LHCN-M2 (cell line): ENCODE measurements at places on chromosomes 5 and 9. TPM values are rescaled to one million over a fixed set of nuclear protein-coding genes. Genes with fewer than 3 reads are reported as not detected.

GRCh38 chr5:181259283-181259682, 1.7 kb downstream of the TRIM52 start:
- no peak for DNase-seq

DNA sequence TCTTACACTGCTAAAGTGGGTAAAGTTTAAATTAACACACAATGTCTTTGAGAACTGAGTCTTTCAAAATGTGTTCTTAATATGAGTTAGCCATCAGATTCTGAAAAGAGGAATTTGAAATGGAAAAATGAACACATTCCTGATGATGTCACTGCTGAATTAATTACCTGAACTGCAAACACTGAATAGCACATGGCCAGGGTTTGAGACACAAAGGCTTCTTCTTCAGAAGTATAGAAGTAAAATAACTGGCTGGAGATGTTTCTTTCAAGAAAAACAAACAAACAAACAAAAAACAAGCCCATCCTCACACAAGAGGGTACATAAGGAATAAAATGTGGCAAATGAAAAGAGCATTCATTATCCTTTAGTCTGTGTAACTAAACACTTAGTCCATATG, 7.1 kb downstream of the GLIS3 start:
- DNase-seq, result no peak

- no peak for DNase-seq
Observed at GRCh38 chr5:116573279-116573701, 1.3 kb downstream of the SEMA6A start.

DNA sequence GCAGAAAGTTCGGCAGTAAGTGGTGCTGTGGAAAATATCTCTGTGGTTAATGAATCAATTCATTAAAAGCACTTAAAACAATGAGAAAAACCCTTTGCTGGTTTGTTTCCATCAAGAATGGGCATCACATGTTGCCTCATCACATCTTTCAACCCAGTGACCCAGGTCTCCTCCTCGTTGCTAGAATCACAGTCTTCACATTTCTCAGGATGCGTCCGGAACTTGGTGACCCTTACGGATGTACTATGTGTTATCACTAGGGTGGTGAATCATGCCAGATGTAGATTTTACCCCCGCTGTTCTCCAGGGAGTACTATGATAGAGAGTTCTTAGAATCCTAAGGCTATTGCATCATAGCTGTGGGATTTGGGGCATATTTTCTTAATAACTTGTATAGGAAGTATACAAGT, 217.9 kb upstream of the KLF4 start:
- DNase-seq, result peak; percentile 98

DNA sequence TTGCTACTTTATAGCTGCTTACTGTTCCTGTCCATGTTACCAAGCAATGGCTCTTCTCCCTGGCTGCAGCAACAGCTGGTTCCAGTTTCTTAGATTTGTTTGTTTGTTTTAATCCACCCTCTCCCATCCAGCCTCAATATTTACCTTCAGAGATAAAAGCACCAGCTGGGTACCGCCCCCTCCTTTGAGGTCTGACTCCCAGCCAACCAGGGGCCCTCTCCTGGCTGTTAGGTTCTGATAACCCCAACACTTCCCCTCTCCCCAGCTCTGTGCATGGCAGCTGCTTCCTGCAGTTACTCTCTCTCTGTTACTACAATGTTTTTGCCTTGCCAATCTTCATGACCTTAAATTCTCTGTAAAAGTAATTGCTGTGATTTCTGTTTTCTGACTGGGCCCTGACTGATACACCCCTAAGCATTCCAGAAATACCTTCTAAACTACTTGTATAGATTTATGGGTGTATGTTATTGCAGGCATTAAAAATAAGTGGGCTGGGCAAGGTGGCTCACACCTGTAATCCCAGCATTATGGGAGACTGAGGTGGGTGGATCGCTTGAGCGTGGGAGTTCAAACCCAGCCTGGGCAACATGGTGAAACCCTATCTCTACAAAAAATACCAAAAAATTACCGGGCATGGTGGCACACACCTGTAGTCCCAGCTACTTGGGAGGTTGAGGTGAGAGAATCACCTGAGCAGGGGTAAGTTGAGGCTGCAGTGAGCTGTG, 2.6 kb upstream of the GCNT1 start:
- DNase-seq, result peak; percentile 88

GRCh38 chr9:7970681-7971330, 171.2 kb upstream of the DMAC1 start:
- no peak for DNase-seq

DNA sequence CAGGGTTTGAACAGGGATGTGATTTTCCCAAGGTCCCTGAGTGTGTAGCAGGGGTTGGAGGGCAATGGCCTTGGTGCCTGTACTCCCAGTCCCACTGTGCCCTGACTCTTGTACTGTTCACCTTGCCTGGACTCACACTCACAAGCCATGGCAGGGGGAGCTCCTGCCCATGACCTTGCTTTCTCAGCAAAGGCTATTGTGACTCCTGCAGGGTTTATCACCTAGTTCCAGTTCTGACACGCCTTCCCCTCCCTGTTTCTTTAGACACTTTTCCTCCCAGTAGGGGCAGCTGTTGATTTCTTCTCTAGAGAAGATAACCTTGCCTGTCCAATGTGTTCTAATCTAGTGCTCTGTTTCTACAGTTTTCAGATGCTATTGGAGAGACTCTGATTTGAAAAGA, 139.5 kb downstream of the FSTL4 start:
- DNase-seq, result no peak

- no peak for DNase-seq
Observed at GRCh38 chr5:150615141-150615699, 25.2 kb upstream of the SYNPO start.

DNA sequence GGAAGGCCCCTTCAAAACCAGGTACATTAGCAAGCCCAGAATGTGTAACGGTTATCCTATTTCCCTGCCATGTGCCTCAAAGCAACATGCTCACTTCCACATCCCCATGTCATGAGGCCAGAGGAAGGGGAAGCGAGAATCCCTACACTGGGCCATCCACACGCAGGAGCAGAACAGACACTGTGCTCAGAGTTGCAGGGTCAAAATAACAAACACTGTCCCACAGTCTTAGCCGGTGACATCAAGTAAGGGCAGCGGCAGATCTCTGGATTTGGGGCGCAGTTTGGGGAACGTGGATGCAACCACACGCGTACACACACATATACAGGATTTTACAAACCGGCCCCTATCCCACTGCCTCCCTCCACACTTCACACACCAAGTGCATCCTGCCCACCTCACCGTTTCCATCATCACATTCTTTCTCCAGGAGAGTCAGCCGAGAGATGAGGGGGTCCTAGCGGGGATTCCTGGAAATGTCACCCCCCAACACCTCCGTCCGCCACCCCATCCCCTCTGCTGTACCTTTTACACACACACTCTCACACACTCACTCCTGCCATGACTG, 776 bp downstream of the APBA1 start:
- DNase-seq, result no peak

- DNase-seq, result no peak
Observed at GRCh38 chr9:130487500-130487899, 42.7 kb downstream of the ASS1 start.

GRCh38 chr5:53339962-53340540, 140.4 kb upstream of the FST start:
- DNase-seq, result no peak

GRCh38 chr5:68332556-68332955, 117.0 kb downstream of the PIK3R1 start:
- peak; percentile 29 for DNase-seq

GRCh38 chr5:176740702-176741496, 69.5 kb upstream of the UNC5A start:
- DNase-seq, result no peak

DNA sequence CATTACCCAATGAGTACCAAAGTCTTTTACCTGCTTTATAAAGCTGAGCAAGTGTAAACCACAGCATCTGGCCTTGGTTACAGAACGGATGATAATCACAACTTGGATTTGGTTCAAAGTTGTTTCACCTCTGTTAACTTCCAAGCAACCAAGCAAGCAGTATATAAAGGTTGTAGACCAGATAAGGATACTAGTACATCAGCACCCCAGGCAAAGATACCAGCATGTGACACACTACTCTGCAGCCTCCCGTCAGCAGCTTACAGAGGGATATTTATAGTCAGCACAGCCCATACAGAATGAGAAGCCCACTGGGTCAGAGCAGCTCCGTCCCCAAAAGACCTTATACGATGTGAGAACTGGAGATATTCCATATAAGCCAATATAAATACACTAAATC, 193.3 kb downstream of the SMARCA2 start:
- no peak for DNase-seq

- no peak for DNase-seq
Observed at GRCh38 chr9:108722396-108722795, 133.4 kb downstream of the ACTL7B start.

DNA sequence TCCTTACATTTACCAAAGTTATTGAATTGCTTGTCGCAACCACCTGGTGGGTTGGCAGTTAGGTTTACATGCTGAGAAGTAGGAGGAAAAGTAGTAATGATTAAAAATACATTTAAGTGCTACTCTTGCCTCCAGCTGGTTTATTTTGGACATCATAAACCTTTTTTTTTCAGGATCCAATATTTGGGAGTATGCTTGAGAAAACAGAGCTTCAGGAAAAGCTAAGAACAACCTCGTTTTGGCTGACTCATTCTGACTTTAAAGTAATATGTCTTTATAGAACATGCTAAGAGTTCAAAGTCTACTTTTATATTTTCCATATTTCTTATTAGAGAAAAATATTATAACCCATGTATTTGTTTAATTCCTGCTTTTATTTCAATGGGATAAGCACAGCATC, 41.7 kb upstream of the BNC2 start:
- DNase-seq, result no peak

- no peak for DNase-seq
Observed at GRCh38 chr9:77833561-77834429, 185.7 kb upstream of the GNA14 start.

The DIRAS2 gene
- total RNA-seq, result 0.13 TPM in 1 of 2 replicates, not detected in the other

The PCDHGA5 gene
- 0.98 and 1.5 TPM in 2 replicates for total RNA-seq

The ADAMTS2 gene
- total RNA-seq, result 20.7 and 24.1 TPM in 2 replicates

The TMEM250 gene
- total RNA-seq, result 54.7 TPM in 2 replicates

The ROR2 gene
- not detected in 2 replicates for total RNA-seq

The PCDHB7 gene
- total RNA-seq, result 2.0 and 3.4 TPM in 2 replicates

The UBE2QL1 gene
- total RNA-seq, result not detected in 2 replicates
